ENCODE measurements at places on chromosomes 3 and 15.
A peak's percentile ranks its signal among the peaks of the same experiment; 100 is the strongest.

- no peak for DNase-seq
These were observed 420.4 kb upstream of the SEMA6D start for GRCh38 chr15:47296881-47297280.

DNA sequence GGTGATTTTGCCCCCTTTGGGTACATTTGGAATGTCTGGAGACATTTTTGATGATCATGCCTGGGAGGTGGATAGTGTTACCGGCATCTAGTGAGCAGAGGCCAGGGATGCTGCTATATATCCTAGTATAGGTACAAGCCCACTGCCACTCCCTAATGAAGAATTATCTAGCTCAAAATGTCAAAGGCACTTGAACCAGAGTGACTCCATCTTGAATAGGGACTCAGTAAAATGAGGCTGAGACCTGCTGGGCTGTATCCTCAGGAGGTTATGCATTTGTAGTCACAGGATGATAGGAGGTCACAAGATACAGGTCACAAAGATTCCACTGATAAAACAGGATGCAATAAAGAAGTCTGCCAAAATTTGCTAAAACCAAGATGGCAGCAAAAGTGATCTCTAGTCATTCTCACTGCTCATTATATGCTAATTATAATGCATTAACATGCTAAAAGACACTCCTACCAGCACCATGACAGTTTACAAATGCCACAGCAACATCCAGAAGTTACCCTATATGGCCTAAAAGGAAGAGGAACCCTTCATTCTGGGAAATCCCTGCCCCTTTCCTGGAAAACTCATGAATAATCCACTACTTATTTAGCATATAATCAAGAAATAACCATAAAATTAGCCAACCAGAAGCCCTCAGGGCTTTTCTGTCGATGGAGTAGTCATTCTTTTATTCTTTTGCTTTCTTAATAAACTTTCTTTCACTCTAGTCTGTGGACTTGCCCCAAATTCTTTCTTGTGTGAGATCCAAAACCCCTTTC lies 40.0 kb upstream of the FAM3D start:
- no peak for DNase-seq

- no peak for DNase-seq
These were observed 66.1 kb downstream of the SEC22A start for GRCh38 chr3:123267821-123268220.

DNA sequence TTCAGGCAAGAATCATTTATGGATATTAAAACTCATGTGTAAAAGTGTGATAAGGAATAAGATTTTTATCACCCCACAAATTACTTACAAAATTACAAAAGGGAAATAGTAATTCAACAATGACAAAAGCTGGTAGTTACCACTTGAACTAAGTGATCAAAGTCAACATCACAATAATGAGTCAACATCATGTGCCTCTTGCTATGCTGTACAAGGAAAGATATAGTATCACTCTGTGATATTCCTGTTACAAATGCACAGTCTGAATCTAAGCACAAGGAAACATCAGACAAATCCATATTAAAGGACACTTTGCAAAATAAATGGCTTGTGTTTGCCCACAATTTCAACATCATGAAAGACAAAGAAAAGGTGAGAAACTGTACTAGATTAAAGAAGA lies 90.5 kb upstream of the PLCL2 start:
- no peak for DNase-seq

- DNase-seq = peak; percentile 31
These were observed 31.4 kb upstream of the TKT start for GRCh38 chr3:53287131-53287629.

- no peak for DNase-seq
These were observed 101.4 kb upstream of the LRIG1 start for GRCh38 chr3:66602237-66602636.

GRCh38 chr3:127265581-127265981 lies 22.3 kb downstream of the PRR20G start:
- DNase-seq = no peak

DNA sequence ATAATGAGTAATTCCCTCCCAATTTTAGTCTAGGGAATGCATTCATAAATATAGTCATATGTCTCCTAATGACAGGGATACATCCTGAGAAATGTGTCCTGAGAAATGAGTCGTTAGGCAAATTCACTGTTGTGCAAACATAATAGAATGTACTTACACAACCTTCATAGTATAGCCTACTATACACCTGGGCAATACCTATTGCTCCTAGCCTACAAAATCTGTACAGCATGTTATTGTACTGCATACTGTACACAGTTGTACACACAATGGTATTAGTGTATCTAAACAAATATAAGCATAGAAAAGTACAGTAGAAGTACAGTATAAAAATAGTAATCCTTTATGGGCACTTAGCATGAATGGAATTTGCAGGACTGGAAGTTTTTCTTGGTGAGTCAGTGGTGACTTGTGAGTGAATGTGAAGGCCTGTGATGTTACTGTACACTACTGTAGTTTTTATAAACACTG lies 6.6 kb downstream of the DTWD1 start:
- no peak for DNase-seq

DNA sequence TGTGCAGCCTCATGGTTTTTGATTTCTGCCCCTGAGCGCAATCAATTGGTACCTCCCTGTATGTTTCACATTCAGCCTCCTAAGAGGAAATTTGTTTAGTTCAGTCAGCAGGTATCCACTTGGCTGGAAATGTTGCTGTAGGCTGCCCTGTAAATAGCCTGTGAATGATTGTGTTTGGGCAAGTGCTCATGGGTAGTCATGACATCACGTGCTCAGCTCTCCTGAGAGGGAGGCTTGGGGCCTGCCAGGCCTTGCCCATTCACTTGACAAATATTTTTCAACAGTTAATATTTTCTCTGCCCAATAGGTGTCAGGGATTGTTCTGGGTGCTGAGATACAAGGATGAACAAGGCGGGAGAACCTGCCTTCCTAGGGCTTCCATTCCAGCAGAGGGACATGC lies 13.3 kb downstream of the HRH1 start:
- no peak for DNase-seq

GRCh38 chr3:51938780-51939425 lies 2.8 kb downstream of the RRP9 start:
- peak; percentile 18 for DNase-seq

- no peak for DNase-seq
These were observed 28.7 kb upstream of the PIGZ start for GRCh38 chr3:196997311-196997710.

DNA sequence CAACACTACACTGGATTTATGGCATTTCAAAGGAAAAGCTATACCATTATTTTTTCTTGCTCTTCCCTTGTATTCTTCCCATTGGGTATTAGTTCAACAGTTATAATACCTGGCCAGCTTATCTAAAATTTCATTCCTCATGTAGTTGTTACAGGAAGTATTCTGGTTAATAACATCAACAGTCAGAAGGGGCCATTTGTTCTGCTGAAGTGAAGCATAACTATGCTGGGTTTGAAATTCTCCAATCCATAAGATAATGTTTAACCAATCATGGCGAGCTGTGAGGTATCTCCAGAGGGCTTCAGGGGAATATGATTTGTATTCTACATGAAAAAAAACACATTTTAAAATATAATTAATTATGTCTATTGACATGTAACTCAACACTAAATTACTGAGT lies 43.4 kb downstream of the SPG11 start:
- DNase-seq = no peak

GRCh38 chr15:35014241-35014640 lies 26.2 kb upstream of the ZNF770 start:
- DNase-seq = no peak

DNA sequence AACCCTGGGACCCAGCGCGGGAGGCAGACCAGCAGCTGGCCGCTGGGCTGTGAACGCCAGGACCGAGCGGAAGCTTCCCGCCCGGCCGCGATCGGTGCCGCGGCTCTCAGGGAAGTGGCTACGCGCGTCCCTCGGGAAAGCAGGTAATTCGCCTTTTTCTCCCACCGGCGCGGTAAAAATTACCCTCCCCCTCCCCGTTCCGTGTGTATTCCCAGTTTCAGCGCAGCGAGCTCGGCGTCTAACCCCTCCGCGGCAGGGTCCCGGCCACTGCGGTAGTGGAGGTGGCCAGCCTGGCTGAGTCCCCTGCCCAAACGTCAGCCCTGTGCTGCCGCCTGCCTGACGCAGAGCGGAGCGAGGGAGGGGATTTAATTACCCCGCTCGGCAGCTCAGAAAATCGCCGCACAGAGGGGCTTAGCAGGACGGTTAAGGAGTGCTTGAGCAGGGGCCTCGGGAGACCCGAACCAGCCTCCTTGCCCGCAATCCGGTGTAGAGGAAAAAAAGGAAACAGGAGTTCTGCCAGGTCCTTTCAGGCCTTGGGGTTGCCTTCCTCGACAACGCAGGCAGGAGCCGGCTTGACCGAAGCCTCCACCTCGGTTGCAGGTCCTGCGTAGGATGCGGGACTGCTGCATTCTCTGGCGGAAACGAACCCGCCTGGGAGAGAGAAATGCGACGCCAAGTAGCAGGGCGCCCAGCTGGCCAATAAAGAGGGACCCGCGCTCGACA lies 2.9 kb downstream of the GATA2 start:
- DNase-seq = peak; percentile 45

DNA sequence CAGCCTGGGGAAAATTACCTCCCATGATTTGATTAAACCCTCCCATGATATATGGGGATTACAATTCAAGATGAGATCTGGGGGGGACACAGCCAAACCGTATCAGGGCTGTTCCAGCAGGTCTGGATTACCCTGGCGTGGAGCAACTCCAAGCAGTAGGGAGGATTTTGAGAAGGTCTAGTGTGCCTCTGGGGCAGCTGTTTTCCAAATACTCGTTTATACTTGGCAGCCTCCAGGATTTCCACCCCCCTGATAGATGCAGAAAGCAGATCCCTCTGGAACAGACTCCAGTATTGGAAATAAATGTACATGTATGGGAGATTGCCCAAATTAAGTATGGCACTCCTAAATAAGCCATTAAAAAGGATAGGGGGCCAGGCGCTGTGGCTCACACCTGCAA lies 7.7 kb upstream of the IRAK2 start:
- no peak for DNase-seq

- DNase-seq = no peak
These were observed 16.0 kb upstream of the PTX3 start for GRCh38 chr3:157420606-157421130.

DNA sequence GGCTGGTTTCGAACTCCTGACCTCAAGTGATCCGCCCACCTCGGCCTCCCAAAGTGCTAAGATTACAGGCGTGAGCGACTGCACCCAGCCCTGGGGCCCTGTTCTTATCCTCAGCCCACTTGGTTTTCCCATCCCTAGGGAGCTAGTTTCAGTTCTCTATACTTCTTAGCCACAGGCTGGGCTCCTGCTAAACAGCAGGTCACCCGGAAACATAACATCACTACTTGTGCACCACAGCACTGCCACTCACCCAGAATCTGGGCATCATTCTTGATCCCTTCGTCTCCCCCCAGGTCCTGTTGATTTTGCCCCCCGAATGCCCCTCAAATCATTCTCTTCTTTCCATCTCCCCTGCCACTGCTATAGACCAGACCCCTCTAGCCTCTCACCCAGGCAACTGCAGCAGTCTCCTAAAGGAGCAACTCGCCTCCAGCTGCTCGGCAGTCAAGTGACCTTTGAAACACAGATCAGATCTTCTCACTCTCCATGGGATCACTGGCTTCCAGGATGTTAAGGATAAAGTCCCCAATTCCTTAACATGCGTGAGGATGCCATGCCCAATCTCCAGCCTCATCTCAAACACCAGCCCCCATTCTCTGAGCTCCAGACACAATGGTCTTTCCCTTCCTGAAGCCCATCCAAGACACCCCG lies 5.6 kb upstream of the AP3S2 start:
- peak; percentile 14 for DNase-seq

DNA sequence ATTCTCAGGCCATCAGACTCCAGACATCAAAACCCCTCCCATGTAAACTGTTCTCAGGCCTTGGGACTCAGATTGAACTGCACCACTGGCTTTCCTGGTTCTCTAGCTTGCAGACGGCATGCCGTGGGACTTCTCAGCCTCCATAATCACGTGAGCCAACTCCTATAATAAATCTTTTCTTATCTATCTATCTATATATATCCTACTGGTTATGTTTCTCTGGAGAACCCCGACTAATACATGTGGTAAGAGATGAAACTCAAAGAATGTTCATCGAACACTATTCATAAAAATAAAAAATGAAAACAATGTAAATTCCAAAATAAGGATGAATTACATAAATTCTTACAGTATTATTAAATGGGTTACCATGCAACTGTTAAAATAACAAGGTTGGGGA lies 84.5 kb upstream of the NTRK3 start:
- DNase-seq = no peak

DNA sequence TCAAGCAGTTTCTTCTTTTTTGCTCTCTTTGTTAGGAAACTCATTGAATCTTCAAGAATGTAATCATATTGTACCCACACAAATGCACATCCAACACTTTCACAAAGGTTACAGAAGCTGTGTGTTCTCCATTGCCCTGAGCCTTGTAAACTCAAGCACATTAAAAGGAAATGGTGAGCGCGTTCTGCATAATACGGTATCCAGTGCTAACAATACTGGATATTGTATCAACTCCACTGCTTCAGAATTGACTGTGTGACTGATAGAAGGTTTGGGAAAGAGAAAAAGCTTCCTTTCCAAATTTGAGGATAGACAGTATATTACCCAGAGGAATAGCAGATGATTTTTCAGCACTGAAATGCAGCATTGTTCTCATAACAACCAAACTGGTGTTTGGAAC lies 268.9 kb upstream of the RBMS3 start:
- DNase-seq = no peak

- no peak for DNase-seq
These were observed 4.8 kb downstream of the TNFAIP8L3 start for GRCh38 chr15:51089699-51090453.

DNA sequence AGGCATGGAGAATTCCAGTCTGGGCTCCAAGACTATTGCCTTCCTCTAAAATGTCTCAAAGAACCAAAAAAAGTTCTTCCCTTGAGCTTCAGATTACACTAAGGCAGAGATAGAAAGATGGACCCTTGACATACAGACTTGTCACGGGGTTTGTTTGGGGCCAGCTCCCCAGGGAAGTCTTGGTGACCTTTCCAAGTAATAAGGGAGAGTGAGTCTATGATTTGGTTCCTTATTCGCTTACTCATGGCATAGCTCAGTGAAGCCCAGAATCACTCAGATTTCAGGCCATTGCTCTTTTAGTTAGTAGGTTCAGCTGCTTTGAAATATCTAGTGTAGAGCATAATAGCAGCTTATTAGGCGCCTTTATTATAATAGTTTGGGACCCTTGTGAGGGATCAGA lies 90.3 kb downstream of the PLCL2 start:
- no peak for DNase-seq

- DNase-seq = no peak
These were observed 1272.5 kb downstream of the ROBO1 start for GRCh38 chr3:78495301-78495700.

DNA sequence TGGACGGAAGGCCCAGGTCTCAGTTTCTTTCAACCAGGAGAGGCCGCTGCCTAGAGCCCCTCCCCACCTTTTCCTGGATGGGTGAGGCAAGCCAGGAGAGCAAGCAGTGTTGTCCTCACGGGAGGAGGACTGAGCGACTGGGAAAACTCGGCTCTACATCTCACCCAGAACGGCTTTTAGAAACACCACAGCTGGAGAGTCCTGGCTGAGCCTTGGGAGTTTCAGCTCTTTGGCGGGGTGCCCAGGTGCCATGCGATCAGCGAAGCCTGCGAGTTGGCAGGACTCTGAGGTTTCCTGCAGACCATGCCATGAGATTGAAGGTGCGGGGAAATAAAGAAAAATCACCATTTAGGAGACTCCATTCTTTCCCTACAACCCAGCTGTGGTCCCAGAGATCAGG lies 26.0 kb downstream of the PPCDC start:
- DNase-seq = no peak

- no peak for DNase-seq
These were observed 223.7 kb downstream of the PDZRN3 start for GRCh38 chr3:73401059-73401458.

GRCh38 chr3:151722856-151723255 lies 10.9 kb upstream of the AADACL2 start:
- DNase-seq = no peak
